ENCODE measurements at places on chromosomes 2 and 18.

GRCh38 chr2:207341804-207342203 lies 176.1 kb upstream of the KLF7 start:
- no peak for DNase-seq

GRCh38 chr2:183250061-183250460 lies 125.8 kb downstream of the NUP35 start:
- DNase-seq: no peak

GRCh38 chr18:77092104-77093066 lies 40.2 kb downstream of the MBP start:
- no peak for DNase-seq

GRCh38 chr18:55732227-55733106 lies 144.5 kb upstream of the TCF4 start:
- DNase-seq: no peak

DNA sequence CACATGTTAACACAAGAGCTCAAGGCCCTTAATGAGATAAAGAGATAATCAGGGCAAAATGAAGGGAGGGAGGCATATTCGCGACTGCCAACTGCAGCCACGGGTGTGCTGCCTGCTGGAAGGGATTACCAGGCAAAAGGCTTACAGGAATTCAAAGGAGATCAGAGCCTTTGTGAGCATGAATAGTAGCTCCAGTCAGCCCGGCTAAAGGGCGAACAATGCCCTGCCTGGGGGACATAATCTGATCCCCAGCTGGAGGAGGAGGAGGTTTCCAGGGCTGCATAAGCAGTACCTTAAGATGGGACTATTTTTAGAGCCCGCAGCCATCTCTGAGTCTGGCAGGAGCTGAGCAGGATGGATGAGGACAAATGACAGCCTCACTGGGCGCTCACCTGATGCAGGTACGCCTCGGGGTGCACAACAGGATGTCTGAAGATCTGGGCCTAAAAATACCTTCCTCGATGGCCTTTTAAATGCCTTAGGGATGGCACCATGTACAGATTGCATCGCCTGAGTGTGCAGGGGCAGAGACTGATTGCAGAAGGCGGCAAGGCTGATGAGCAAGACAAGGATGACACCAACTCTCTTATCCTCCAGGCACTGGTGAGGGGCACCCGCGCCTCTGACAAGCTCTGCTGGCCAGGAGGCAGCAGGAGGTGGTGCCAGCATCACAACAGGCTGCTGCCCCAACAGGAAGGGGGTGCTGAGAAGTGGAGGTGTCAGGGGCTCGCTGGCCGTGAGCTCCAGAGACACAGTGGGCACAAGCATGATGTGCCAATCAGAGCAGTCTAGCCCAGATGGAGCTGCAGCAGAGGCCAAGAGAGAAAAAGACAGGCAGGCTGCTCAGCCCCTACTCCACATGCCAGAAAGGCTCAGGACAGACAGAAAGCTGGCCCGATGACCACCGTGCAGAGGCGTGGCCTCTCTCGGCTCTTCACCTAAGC lies 111.4 kb downstream of the EIPR1 start:
- no peak for DNase-seq

DNA sequence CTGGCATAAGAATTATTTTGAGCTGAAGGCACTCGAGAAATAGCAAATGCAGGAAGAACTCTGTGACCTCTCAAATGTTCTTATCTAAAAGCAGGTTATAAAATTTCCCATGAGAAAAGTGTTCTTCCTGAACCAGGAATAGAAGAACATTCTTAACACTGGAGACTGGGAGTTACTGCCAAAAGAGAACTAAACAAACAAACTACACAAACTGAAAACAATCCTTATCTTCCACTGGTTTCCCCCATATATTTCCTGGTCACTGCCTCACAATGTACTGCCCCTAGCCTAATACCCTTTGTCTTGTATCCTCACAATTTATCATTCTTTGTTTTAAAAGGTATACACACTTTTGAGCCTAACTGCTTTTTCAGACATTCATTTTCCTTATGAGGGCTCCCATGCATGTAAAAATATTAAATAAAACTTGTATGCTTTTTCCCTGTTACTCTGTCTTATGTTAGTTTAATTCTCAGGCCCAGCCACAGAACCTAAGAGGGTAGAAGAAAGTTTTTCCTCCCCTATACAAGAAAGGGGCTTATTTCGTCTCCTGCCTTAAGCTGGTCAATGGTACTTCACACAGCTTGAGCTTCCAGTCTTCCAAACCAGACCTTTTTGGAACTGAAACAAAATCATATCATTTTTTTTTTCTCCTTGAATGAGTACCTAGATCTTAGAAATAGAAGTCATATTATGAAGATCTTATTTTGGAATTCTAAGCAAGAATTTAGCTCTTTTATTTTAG lies 110.6 kb downstream of the MSTN start:
- peak; percentile 58 for DNase-seq

GRCh38 chr2:194883711-194884110 lies 773.3 kb upstream of the SLC39A10 start:
- no peak for DNase-seq

- DNase-seq: no peak
Measured at GRCh38 chr2:99692785-99693184, 203.0 kb upstream of the REV1 start.
